ENCODE measurements at places on chromosomes 5 and 9.

DNA sequence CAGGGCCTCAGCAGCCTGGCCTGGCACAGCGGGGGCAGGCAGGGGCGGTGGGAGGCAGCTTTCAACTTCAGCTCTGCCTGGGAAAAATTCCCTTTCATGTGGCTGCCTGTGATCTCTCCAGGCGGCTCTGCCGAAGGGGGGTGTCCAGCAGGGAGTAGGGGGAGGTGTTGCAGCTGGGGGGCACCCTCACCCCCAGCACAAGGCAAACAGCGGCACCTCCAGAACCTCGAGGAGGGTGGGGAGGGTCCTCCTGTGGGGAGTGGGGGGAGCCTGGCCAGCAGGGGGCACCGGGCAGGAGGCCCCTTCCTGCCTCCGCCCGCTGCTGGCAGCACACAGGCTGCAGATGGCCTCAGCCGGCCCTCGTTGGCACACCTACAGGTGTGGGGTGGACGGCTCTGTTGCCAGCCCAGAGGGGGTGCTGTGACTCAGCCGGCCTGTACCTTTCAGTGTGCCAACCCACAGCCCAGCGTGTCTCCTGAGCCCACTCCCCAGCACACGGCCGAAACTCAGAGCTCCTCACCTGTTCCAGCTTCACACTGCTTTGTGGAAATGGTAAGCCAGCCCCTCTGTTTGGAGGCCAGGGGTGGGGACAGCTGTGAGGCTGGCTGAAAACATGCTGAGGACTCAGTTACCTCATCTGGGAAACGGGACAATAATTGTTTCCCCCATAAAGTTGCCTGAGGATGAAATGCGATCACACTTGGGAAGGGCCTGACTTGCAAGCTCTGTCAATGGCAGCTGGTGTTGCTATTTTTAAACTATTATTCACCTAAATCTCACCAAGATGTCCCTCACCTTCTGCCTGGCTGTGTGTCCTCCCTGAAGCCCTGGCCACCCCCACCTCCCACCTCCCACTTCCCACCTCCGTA is 37.0 kb downstream of the CXXC5 start:
- DNase-seq, result no peak

- DNase-seq, result no peak
Measured at GRCh38 chr5:156103155-156103885, 223.6 kb upstream of the SGCD start.

DNA sequence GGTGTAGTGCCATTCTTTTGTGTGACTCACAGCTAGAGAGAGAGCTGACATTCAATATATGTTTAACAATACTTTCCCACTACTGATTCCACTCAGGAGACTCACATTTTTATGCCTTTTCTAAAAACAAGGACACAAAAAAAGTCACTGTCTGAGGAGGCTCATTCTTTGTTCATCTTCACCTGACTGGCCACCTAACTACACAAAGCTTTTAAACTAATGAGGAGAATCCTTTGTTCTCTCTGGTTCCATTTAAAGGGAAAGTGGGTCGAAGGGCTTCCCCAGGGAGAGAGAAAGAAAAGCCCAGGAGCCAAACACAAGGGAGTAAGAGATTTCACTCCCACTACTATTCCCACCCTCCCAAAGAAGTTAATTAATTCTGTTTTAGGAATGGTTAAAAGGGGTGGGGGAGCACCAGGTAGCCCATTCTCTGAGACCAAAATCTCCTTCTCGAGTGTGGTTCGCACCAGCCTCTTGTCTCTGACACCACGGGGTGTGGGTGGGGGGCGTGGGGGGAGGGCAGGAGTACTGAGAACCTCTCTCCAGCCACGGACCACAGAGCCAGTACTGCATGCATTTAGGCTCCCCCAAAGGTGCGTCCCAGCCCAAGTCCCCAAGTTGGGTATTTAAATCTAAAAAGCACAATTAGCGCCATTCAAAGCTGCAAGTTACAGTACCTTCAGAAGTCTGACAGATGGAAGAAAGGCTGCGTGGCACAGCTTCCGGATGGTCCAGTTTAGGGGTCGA is 747 bp downstream of the TRPM3 start:
- no peak for DNase-seq

- DNase-seq, result no peak
Measured at GRCh38 chr5:138024117-138024516, 8.8 kb downstream of the FAM13B start.

- no peak for DNase-seq
Measured at GRCh38 chr9:121735793-121736770, 84.6 kb downstream of the DAB2IP start.

DNA sequence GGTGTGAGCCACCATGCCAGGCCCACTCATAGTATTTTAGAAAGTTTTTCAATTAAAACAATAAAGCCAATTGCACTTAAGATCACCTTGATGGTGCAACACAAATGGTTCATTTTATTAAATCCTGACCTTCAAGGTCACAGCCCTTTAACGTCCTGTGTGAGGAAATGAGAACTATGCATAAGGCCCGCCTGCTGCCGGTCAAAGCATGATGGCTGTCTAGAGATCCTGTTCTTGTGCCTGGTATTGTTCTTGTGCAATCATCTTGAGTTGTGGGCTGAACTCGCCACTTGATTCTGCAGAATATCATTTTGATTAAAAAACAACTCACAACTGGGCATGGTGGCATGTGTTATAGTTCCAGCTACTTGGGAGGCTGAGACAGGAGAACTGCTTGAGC is 43.6 kb upstream of the FBXW11 start:
- DNase-seq, result no peak

- DNase-seq, result no peak
Measured at GRCh38 chr9:75229605-75230332, 141.5 kb downstream of the OSTF1 start.

GRCh38 chr5:68396722-68397121 is 181.2 kb downstream of the PIK3R1 start:
- DNase-seq, result no peak

GRCh38 chr5:138344887-138345622 is 7.0 kb downstream of the FAM53C start:
- DNase-seq, result no peak

- DNase-seq, result no peak
Measured at GRCh38 chr5:10567781-10568321, 4.0 kb downstream of the ANKRD33B start.

DNA sequence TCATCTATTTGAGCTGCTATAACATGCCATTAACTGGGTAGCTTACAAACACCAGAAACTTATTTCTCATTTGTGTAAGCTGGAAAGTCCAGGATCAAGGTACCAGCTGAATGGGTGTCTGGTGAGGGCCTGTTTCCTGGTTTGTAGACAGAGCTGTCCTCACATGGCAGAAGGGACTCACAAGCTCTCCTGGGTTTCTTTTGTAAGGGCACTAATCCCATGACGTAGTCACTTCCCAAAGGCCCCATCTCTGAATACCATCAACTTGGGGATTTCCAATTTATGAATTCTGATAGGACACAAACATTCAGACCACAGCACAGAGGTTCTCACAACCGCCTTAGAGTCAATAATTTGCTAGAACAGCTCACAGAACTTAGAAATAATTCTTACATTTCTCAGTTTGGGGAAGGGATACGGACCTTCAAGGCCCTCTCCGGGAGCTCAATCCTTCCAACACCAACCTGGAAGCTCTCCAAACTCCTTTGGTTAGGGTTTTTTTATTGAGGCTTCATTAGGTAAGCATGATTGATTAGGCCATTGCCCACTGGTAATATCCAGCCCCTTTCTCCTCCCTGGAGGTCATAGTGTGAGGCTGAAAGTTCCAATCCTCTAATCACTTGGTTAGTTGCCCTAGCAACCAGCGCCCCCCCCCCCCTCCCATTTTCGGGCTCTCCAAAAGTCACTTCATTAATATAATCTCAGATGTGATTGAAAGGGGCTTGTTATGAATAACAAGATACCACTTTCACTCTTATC is 7.6 kb upstream of the DNAJA1 start:
- DNase-seq, result no peak

DNA sequence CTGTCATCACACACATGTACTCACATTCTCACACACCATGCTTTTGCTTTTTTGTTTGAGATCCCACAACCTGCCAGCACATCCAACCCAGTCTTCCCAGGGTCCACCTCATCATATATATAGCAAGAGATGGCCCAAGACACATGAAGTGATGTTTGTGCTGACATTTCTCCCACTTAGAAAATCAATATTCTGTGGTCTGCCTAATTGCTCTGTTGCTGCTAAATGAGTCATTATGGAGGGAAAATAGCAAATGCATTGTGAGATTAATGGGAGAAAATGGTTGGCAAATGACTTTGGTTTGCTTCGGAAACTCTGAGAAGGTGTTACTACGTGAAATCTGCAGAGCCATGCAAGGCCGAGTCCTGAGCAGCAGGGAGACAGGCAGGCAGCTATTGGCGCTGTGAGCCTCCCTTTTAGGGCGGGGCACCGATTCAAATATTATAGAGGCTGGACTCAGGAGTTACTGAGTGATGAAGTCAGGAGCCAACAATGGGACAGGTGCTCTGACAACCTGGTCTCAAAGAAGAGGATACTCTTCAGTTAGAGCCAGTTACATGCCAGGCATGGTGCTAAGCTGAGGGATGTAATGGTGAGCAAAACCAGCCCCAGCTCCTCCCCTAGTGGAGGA is 62.8 kb downstream of the DAB2IP start:
- DNase-seq, result no peak

DNA sequence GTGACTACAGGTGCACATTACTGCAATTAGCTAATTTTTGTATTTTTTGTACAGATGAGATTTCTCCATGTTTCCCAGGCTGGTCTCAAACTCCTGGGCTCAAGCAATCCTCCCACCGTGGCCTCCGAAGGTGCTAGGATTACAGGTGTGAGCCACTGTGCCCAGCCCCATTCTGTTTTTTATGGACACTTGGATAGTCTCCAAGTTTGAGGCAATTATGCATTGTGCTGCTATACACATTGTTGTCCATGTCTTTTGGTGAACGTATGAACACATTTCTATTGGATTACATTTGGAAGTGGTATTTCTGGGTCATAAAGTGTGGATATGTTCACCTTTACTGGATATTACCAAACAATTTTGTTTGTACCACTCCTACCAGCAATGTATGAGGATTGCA is 22.4 kb upstream of the PLPP1 start:
- DNase-seq, result no peak

- DNase-seq, result no peak
Measured at GRCh38 chr5:43802119-43802518, 199.1 kb downstream of the NNT start.

DNA sequence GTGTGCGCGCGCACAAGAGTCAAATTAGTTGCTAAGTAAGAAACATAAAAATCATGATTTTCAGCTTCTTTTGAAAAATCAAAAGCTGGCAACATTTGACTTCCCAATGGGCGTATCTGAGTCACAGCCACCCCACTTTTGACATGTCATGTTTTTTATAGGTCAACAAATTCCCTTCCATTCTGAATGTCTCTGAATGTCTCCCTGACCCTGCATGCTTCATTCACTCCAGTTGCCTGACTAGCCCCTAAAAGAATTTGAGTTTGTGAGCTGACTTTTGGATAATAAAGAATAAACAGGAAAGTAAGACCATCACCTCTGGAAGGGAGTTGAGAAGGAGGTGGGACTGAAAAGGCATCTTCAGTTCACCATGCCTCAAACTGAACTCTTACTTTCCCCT is 20.2 kb upstream of the GLIS3 start:
- no peak for DNase-seq

- no peak for DNase-seq
Measured at GRCh38 chr5:77358255-77359205, 133.6 kb downstream of the WDR41 start.

DNA sequence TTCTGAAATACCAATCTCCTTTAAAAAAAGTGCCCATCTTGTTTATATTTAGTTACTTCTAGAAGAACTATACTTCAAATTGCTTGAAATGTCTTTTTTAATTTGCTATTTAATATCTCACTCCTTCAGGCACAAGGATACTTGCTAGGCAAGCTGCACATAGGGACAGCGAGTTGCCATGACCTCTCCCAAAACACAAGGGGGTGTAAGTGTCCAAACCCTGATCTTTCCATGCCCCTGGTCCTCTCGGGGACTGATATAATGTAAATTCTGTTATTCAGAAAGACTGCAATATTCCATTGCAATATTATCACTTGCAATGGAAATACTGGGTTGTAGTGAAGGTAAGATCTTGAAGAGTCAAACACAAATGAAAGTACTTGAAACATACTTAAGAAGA is 480.4 kb downstream of the CETN3 start:
- no peak for DNase-seq

- DNase-seq, result no peak
Measured at GRCh38 chr5:159210210-159210661, 883 bp upstream of the RNF145 start.

DNA sequence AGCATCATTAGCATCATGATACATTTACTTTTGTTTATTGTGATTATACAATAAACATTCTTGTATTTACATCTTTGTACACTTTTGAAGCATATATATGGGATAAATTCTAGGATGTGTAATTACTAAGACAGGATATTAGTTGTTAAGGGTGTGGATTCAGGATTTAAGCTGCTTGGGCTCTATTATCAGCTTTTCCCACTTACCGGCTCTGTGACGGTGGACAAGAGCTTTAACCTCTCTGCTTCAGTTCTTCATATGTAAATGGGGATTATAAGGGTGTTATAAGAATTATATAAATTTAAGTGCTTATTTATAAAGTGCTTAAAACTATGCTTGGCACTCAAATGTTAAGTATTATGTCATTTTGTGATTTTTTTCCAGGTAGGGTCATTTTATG is 131.1 kb downstream of the FER start:
- DNase-seq, result no peak

DNA sequence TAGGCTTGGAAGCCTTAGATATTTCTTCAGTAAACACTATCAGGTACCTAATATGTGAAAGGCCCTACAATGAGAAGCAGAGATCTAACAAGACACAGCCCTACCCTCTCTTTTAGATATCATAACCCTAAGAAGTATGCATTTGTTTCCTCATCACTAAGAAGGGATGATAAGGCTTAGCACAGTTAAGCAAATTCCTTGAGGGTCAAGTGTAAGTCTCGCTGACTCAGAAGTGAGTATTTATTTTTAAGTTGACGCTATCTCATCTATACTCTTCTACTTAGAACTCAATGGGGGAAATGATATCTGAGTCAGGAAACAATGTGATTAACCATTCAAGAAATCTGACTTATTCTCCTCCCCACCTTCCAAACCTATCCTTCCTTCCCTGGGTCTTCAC is 149.7 kb downstream of the ESM1 start:
- no peak for DNase-seq

DNA sequence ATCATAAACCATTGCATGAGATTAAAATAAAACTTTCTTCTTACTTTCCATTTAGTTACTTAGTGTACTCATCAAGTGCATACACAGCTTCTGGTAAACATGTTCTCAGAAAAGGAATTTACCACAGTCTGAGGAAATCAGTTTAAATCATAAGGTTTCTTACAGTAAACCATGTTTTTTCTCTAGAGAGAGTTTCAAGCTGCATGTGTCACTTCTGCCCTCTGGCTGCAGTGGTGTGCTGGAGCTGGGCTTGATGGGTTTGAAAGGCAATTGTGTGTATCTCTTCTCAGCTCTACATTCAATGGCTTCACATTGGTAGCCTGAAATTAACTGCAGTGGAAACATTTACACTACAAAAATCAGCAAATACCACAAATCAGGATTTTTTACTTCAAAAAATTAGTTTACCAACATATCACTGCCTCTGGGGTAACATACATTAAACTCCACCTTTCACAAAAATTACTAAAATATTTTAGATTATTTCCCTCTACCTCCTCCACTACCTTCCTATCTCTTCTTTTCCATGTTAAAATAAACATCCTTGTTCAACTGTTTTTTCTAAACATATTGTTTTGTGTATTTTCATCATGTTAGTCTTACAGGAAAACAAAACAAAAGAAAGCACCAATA is 414.3 kb downstream of the ANXA1 start:
- DNase-seq, result no peak
